ENCODE measurements at places on chromosomes 1 and 21. TPM values are rescaled to one million over a fixed set of nuclear protein-coding genes. Genes with fewer than 3 reads are reported as not detected.

- H3K36me3 ChIP-seq: no peaks in the 10 kb centered on the region
- H3K4me1 ChIP-seq: peaks cover 84% of the 10 kb centered on the region
- no peaks in the 10 kb centered on the region for H3K27me3 ChIP-seq
These were observed 21.0 kb upstream of the RAP1A start for GRCh38 chr1:111598544-111598943.

ATP6V1G3 gene
- polyA plus RNA-seq: not detected

- no peak for DNase-seq
- no peak overlapping the region for H3K27ac ChIP-seq
- no peaks in the 10 kb centered on the region for H3K36me3 ChIP-seq
- H3K4me1 ChIP-seq: no peaks in the 10 kb centered on the region
These were observed 419.4 kb downstream of the NPHP4 start for GRCh38 chr1:5572794-5573193.

CD58 gene
- 15.7 TPM for polyA plus RNA-seq

GRCh38 chr1:21149855-21150432 is 26.8 kb downstream of the EIF4G3 start:
- peaks cover 6% of the 10 kb centered on the region for H3K36me3 ChIP-seq
- no peaks in the 10 kb centered on the region for H3K4me1 ChIP-seq
- peak overlapping the region; percentile 64 for H3K27ac ChIP-seq
- DNase-seq: peak; percentile 72
- H3K4me3 ChIP-seq: no peak overlapping the region

DNA sequence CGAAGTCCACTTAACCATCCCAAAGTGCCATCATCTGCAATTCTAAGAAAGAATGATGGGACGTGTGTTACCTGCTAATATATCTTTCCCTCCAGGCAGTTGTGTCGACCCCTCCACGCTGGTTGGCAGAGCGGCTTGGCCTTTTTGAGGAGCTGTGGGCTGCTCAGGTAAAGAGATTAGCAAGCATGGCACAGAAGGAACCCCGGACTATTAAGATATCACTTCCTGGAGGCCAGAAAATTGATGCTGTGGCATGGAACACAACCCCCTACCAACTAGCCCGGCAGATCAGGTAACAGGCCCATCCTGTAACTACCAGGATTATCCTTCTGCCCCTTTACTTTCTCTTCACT is 520 bp downstream of the TARS2 start:
- peaks cover 10% of the 10 kb centered on the region for H3K36me3 ChIP-seq
- peak; percentile 46 for DNase-seq
- no peaks in the 10 kb centered on the region for H3K27me3 ChIP-seq

- no peak for DNase-seq
- H3K27ac ChIP-seq: no peak overlapping the region
- H3K4me3 ChIP-seq: no peak overlapping the region
These were observed 3.4 kb upstream of the EEIG2 start for GRCh38 chr1:108556499-108556898.

DNA sequence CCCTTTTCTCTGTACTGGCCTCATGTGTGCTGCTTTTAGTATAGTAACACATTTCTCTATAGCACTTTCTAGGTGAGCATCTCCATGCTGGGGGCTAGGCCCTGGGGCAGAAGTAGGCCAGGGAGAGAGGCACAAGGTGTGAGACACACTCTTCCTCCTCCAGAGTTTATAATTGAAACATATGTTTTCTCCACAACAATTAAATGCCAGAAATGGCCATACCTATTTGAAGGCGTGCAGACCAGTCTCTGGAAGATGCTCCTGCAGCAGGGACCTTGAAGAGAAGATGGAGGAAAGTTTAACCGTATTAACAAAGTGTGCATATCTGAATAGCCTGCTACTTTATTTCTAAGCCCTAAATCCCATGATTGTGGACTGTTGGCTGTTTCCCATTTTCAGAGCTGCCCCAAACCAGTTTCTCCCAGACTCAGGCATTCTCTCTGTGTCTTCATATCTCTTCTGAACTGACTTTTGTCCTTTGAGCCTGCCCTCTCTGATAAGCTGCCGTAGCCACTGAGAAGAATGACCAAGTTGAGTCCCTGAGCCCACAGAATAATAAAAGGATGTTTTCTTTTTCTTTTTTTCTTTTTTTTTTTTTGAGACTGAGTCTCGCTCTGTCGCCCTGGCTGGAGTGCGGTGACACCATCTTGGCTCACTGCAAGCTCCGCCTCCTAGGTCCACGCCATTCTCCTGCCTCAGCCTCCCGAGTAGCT is 81.3 kb downstream of the LRRC8D start:
- no peak overlapping the region for H3K4me3 ChIP-seq
- H3K27me3 ChIP-seq: no peaks in the 10 kb centered on the region
- no peaks in the 10 kb centered on the region for H3K36me3 ChIP-seq
- H3K27ac ChIP-seq: no peak overlapping the region

GRCh38 chr1:20507248-20507563 is 745 bp downstream of the MUL1 start:
- no peaks in the 10 kb centered on the region for H3K27me3 ChIP-seq
- peaks cover 32% of the 10 kb centered on the region for H3K36me3 ChIP-seq
- H3K4me1 ChIP-seq: peaks cover 48% of the 10 kb centered on the region
- peak overlapping the region; percentile 68 for H3K4me3 ChIP-seq
- no peak for DNase-seq

- no peaks in the 10 kb centered on the region for H3K36me3 ChIP-seq
- no peaks in the 10 kb centered on the region for H3K27me3 ChIP-seq
- no peak overlapping the region for H3K4me3 ChIP-seq
- no peak for DNase-seq
These were observed 387.9 kb downstream of the MATN1 start for GRCh38 chr1:30335389-30335996.

DNA sequence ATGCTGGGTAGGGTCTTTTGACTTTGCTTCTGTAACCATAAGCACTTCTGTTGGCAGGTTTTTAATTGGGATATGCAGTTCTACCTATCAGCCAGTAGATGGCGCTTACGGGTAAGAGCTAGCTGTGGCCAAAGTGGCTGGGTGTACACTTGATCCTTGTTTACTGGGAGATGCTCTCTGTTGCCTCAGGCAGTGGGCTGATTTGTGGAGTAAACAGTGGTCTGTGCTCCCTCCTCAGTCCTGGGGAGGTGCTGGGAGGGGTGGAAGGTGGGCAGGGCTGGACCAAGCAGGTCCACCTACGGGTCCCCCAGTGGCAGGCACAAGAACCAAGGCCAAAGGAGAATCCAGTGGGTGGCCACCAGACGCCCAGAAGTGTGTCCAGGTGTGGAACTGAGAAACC is 43.4 kb downstream of the RALGPS2 start:
- H3K4me1 ChIP-seq: no peaks in the 10 kb centered on the region
- no peak overlapping the region for H3K27ac ChIP-seq
- H3K27me3 ChIP-seq: no peaks in the 10 kb centered on the region

- peaks cover 14% of the 10 kb centered on the region for H3K4me1 ChIP-seq
- no peaks in the 10 kb centered on the region for H3K27me3 ChIP-seq
- no peak overlapping the region for H3K4me3 ChIP-seq
- no peak overlapping the region for H3K27ac ChIP-seq
These were observed 18.1 kb upstream of the COL18A1 start for GRCh38 chr21:45386728-45387371.

CASQ1 gene
- polyA plus RNA-seq: not detected
